Activated CD4-positive, CD25-positive, alpha-beta regulatory T cell treated with anti-CD3 and anti-CD28 coated beads, Interleukin-2, amount 50 U/mL, for 16 hours (primary cell): ENCODE measurements at places on chromosomes 12 and 14.

DNA sequence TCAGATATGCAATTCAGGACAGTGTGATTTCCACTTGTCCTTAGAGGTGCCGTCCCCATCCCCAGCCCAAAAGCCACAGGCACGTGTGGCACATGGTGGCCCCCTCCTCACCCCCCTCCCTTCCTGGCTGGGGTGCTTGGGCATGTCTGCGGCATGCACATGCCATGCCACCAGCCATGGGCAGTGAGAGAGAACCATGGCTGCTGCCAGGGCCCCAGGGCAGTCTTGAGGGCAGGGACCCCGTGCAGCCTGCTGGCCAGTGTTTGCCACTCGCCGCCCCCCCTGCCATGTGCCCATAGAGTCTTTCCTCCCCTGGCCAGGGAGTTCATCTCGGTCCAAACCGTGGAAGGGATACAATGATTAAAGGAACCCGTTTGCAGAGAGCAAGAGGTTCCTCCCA is 41.5 kb downstream of the TNFAIP2 start:
- DNase-seq, result no peak

DNA sequence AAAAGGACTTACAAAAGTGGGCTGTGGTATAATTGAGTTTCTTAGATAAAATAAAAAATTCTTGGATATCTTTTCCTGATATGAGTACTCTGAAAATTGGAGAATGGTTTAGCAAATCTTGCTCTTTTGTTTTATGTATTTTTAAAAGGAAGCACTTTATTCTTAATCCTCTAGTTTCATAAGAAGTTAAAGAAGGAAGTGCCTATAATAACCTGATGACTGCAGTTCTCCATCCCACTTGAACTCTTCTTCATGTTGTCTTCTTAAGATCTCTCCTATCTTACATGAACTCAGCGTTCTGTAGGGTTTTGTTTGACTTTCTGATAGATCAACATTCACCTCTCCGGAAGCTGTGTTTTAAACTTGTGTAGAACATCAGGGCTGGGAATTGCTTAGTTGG is 271.0 kb downstream of the ERC1 start:
- DNase-seq, result no peak

DNA sequence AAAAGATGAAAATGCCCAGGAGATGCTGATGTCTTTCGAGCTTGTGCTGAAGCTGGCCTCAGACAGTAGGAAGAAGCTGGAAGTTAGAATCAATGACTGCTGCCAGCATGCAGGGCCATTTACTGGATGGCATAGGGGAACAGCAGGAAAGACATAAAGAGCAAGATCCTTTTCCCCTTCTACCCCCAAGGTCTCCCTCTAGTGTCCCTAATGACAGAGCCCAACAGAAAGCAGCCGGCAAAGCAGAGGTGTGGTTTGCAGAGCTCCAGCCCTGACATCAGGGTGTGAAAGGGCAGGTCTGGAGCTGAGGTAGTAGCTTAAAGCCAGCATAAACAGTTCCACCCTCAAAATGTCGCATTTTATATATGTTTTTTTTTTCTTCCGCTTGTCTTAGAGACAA is 1560.7 kb upstream of the TMEM132C start:
- DNase-seq, result no peak

DNA sequence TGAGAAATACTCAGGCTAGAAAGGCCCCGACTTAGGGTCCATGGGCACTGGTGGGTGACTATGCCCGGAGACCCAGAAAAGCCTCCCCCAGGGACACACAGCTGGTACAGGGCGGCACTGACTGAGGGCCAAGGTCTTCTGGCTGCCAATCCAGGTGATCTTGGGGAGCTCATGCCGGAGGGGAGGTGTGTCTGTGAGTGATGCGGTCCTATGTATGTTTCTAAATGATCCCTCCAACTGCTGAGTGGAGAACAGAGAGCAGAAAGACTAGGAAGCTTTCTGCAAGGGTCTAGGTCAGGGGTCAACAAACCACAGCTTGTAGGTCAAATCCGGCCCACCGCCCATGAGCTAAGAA is 391 bp downstream of the SERPINA4 start:
- no peak for DNase-seq

GRCh38 chr12:111756681-111757080 is 10.1 kb upstream of the ALDH2 start:
- no peak for DNase-seq

GRCh38 chr14:92886337-92886736 is 36.6 kb upstream of the CHGA start:
- DNase-seq, result no peak

DNA sequence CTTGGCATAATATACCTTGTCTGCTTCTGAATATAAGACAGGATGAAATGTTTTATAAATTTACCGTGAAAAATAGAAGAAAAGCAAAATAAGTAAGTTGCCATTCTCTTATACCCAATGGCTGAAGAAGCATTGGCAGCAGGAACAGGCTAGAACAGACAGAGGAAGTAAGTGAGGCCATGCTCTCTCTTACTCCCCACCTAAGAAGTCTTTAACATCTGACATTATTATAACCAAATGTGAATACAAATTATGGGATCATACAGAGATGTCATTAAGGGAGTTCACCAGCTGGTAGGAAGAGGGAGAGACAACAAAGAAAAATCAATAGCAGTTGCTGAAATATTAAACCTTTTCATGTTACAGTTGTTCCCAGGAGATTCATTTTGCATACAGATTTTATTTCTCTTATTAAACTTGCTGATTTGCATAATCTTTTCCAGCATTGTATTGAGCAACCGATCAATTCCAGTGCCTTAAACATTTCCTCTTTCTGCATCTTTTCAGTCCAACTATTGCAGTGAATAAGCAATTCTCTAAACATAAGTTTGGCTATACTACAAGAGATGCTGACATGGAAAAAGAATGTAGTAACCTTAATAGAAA is 270.6 kb downstream of the SLC6A15 start:
- DNase-seq, result no peak

DNA sequence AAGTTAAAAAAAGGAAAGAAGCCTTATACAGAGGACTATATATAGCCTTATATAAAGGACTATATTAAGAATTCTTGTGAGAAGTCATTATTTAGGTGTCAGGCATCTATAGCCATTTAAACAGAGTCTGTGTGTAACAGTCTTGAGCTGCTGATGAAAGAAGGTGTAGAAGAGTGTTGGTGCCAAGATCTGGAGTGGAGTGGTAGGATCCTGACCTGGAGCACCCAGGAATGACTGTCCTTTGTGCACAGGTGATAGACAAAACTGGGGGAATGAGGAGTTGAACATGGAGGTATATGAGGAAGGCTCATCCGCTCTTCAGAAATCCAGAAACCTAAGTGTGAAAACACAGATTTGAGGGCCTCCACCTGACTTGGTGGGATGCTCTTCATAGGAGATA is 747.3 kb downstream of the NRXN3 start:
- no peak for DNase-seq

DNA sequence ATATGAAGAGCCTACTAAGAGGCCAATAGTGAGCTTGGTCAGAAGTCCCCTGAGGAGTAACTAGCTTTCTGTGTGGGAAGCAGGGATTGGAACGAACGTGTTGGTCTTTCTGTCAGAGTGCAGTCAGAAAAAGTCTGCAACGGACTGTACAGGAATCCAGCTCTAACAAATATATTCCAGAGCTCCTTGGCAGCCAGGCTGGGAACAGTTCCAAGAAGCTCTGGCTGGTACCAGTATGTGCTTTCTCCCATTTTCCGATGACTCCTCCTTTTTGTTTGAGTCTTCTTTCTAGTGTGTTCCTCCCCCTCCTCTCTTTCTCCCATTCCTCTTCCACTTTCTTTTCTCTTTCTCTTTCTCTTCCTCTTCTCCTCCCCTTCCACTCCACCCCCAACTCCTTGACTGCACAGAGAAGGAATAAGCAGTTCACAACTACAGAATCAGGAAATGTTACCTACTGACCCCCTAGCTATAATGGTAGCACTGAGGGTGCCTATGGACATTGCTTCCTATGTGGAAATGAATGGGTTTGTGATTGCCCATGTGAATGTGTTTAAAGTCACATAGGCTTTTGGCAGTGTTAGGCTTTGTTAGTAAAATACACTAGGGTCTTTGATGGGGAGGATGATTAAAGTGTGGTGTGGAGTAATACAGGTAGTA is 59.9 kb downstream of the TTLL5 start:
- DNase-seq, result no peak

- DNase-seq, result no peak
Observed at GRCh38 chr12:72207486-72208409, 64.4 kb upstream of the TRHDE start.

DNA sequence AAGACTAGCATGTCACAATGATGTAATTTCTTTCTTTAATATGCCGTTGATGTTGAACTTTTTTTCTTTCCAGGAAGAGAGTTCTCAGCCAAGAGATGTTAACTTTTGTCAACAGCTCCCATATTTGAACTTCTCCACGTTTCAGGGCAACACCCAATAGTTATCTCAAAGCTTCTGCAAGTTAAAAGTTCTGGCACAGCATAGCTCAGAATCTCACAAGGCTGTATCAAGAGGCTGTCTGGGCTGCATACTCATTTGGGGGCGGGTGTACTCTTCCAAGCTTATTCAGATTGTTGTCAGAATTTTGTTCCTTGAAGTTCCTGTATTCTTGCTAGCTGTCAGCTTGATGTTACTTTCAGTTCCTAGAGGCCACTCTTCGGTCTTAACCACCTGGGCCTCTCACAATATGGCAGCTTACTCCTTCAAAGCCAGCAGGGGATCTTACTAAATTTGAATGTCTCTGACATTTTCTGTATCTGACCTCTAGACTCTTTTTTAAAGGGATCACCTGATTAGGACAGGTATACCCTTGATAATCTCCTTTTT is 38.9 kb downstream of the KCNC2 start:
- DNase-seq, result no peak

DNA sequence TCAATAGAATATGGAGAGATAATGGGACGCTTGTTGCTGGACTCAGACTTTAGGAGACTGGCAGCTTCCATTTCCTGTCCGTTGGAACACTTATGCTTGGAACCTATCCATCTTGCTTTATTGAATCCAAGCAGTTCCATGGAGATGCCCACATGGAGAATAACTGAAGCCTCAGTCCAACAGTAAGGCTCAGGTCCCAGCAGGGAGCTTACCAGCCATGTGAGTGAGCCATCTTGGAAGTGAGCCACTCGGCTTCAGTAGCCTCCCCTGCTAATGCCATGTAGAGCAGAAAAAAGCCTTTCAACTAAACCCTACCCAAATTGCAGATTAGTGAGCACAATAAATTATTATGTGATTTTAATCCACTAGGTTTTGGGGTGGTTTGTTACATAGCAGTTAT is 538.8 kb upstream of the STXBP6 start:
- DNase-seq, result no peak

DNA sequence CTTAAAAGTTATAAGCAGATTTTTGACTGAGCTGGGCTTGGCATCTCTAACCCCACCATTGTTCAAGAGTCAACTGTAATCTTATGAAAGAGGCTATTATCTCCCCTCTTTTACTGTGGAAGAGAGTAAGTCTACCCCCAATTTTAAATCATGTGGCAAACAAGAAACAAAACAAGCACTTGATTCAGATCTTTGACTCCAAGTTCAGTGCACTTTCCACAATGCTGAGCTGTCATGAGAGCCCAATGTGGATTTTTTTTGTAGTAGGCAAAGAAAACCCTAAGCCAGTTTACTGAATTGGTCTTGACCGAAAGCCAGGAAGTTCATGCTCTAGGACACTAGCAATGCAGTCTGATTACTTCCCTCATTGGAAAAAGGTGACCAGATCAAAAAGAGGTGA is 306.2 kb downstream of the GALC start:
- no peak for DNase-seq

- no peak for DNase-seq
Observed at GRCh38 chr14:51860825-51861499, 550 bp downstream of the GNG2 start.

GRCh38 chr14:104891121-104891551 is 26.1 kb downstream of the CEP170B start:
- DNase-seq, result no peak

DNA sequence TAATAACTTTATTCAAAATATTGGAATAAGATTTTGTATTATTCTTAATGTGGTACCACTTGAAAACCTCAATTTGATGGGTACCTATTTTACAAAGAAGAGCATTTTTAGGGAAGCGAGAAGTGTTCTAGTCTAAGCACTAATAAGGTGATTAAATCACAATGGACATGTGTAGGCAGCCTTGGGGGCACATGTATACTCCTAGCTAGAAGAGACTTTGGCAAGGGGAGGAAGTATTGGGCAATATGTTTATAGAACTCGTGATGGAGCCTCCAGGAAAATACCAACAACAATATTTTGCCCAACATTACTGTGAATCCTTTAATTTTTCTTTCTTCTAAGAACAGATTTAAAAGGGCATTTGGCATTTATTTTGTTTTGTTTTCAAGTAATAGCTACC is 280.3 kb downstream of the ADAMTS20 start:
- DNase-seq, result no peak

GRCh38 chr14:68741477-68741791 is 51.4 kb downstream of the ZFP36L1 start:
- no peak for DNase-seq

GRCh38 chr12:102009796-102010195 is 52.0 kb downstream of the WASHC3 start:
- DNase-seq, result no peak

DNA sequence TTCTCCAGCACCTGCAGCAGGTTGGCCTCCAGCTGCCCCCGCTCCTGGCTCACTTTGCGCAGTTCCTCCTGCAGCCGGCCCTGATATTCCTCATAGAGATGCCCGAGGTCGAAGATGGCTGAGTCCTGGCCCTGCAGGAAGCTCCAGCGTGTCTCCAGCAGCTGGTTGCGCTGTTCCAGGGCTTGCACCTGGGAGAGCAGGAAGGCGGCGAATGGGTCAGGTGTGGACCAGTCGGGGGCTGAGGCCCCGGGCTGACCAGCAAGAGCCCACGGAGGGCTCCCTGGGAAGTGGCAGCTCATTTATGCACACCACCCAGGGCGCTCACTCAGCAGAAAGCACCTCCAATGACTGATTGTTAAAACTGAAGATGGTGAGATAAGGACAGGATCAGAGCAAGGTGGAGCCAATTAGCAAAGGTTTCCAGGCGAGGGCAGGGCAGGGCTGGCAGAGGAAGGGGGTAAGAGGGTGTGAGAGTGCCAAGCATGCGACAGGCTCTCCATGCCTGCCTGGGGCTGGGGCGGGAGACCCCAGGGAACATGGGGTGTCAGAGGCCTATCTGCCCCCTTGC is 6.3 kb downstream of the KRT80 start:
- no peak for DNase-seq

- no peak for DNase-seq
Observed at GRCh38 chr14:74195623-74196022, 43.6 kb upstream of the VSX2 start.

GRCh38 chr12:130830246-130830551 is 8.9 kb downstream of the STX2 start:
- DNase-seq, result no peak

GRCh38 chr14:31898838-31899528 is 178.1 kb upstream of the ARHGAP5 start:
- DNase-seq, result no peak

- no peak for DNase-seq
Observed at GRCh38 chr12:119946213-119946612, 42.8 kb upstream of the BICDL1 start.

DNA sequence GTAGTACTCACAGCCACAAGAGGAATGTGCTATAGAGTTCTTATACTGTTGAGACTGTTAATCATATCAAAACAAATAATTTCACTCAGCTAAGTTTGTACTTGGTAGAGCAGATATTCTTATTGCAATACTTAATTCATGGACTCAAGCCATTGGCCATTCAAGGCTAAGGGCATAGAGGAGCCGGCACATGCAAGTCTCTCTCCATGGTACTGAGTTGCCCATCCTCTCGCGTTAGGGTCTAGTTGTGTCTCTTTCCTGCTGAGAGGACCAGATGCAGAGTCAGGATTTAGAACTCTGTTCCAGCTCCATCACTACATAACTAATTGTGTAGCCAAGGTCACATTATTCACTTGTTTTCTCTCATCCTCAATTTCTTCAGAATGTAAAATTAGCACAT is 14.4 kb upstream of the TUNAR start:
- no peak for DNase-seq

GRCh38 chr12:96471368-96472050 is 17.9 kb upstream of the CFAP54 start:
- no peak for DNase-seq
